ENCODE measurements at places on chromosomes 1 and 21.

DNA sequence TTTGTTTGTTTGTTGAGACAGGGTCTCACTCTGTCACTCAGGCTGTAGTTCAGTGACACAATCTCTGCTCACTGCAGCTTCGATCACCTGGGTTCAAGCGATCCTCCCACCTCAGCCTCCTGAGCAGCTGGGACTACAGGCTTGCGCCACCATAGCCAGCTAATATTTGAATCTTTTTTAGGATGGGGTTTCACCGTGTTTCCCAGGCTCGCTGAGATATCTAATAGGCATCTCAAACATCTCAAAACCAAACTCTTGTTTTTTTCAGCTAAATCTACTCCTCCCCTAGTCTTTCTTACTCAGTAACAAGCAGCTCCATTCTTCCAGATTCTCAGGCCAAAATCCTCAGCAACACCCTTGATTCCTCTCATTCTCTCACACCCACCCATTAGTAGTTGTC lies 22.0 kb upstream of the SRRM1 start:
- DNase-seq = no peak

- DNase-seq = no peak
Measured at GRCh38 chr1:228740543-228741317, 5.5 kb downstream of the RHOU start.

DNA sequence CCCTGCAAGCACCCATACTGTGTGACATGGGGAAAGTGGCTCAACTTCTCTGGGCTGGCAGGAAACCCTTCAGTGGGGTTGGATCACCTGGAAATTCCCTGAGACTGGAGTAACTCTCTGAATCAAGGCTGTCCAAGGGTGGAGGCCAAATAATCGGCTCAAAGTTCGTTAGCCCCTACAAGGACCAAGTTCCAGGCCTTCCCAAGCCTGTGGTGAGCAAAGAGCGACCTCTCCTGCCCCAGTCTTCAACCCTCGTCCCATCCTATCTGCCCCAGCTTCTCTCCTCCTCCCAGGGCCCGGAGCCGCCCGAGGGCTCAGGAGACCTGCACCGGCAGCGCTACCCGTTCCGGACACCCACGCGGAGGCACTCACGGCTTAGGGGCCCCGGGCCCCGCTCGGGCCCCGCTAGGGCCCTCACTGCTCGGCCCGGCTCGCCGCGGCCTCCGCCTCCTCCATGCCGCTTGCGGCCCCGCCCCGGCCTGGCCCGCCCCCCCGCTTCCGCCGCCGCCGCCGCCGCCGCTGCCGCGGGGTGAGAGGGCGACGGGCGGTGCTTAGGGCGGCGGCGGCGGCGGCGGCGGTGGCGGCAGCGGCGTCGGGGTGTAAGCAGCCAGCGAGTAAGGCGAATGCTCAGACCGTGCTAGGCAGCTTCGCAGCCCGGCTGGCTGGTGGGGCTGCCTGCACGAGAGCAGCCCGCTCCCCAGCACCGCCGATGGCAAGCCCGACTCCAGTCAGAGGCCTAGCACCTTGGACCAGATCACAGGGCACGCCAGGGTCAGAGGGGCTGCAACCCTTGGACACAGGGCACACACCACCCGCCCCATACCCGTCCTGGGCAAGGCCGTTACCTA lies at the start of gene POMGNT1:
Gene POMGNT1 (minus strand): TSS at position 471 of the 848 bp plus-strand sequence. CDS start 613 bp downstream, outside the sequence.
- peak; percentile 64 for DNase-seq

GRCh38 chr1:115173151-115173550 lies 83.8 kb upstream of the TSPAN2 start:
- DNase-seq = no peak

DNA sequence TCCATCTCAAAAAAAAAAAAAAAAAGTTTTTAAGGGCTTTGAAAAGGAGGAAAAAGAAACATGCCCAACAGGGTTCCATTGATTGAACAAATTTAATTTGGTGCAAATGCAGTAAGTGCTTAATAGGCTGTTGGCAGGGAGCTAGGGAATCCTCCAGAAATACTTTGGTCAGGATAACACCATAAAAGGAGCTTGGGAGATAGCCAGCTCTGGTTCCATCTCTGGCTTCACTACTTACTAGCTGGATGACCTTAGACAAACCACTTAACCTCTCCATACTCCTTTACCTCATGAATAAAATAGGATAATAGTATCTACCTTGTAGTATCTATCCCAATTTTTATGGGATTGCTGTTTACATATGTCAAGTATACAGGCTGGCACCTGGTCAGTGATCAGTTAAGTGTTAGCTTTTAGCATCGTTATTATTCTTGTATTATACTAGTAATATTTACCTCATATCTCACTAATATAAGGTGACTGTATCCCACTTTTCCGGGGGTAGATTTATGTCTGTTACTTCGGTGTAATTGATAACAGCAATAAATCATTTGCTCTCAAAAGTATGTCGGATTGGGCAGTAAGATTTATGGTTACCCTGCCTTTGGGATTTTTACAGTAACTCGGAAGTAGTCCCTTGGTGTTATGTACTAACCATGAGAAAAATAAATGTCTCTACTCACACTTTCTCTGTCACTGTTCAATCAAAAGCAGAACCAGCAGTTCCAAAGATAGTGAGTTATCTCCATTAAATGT lies 36.4 kb downstream of the BTG3 start:
- no peak for DNase-seq

DNA sequence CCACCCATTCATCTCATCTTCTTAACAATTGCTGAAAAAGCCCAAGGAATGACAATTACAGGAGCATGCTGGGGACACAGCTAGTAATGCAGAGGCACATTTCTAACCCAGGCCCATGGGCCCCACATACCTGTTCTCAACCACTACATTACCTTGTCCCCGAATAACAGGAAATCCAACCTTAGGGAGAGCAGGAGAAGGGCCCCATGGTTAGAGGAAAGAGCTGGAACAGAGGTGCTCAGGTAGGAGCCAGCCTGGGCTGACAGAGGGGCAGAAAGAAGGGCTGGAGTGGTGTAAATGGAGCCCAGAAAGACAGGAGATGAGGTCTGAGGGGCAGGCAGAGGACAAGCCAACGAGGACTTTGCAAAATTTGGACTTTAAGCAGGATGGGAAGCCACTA lies 11.4 kb upstream of the S100A8 start:
- no peak for DNase-seq

GRCh38 chr1:18922848-18923755 lies 20.7 kb upstream of the ALDH4A1 start:
- no peak for DNase-seq

DNA sequence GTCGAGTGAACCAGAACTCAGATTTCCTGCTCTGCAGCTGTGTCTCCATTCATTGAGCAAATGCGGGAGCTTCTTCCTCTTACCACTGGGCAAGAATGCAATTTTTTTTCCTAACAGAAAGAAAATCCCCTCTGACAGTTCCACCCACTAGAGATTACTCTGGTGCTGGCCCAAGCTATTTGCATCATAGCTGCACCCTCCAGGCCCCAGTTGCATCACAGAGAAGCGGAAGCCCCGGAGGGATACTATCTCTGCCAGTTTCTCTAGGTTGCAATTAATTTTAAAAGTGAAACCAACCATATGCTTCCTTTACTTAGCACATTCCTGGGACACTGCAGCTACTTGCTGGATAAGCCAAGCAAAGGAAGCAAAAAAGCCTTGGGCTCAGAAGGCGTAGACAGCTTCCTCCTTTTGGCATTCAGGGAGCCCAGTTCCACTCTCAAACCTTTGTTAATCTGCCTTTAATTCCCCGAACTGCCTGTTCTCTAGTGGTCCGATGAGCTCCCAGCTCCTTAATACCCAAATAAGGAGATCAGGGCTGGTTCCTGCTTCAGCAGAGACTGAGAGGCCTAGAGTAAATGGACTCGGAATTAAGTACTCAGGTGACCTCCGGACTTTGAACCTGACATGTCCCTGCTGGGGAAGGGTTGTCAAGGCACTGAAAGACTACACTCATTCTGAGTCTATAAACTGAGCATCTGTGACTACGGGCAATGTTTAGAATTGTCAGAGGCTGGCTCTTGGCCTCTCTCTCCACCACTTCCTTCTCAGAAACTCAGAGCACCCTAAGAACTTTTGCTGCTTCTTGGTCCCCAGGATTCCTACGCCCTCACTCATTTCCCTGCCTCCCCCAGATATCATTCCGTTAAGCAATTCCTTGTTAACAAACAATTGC lies 72.5 kb upstream of the TNFSF18 start:
- DNase-seq = no peak

DNA sequence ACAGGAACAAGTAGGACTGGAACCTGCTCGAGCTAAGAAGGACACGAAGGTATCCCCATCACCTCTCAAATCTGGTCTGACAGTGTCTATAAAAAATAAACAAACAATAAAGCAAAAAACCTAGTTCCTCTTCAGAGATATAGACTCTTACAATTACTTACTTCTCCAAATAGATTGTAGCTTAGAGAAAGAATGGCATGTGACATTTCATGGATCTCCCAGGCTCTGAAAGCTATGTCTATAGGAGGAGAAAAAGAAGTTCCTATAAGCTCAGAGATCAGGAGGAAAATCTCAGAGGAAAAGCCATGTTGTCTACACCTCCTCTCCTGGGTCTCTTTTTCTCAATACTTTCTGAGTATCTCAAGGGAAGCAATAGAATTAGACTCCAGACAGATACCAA lies 12.3 kb upstream of the OR10J5 start:
- DNase-seq = no peak

DNA sequence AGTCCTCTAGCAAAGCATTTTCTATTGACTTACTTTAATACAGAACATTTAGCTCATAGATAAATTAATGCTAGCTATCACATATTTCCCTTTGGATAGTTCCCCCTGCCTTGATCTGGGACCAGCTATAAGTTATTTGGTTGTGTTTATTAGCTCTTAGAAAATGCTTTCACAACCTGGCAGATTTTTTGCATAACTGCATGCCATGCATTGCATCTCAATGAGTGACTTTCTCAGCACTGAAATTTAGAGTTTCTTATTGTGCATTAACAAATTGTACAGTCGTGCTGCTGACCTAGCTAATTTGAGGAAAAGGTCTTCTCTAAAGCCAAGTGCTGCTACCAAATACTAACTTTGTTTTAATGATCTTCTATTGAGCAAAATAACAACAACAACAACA lies 164.8 kb downstream of the PLPPR5 start:
- no peak for DNase-seq

DNA sequence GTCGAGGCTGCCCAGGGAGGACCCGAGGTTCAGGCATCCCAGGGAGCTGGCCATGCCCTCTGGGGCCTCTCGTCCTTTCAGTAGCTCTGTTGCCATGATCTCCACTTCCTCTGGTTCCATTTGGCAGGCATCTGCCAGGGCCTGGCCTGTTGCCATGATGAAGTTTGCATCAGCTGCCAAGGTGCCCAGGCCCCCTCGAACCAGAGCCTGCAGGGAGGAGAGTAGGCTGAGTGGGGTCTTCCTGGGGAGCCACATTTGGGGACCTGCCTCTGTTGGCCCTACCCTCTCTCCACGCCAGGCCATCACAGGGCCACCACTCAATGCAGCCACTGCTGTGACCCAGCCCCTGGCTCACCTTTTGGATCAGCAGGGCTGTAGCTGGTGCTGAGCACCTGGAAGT lies 16.4 kb upstream of the KIF21B start:
- DNase-seq = no peak

DNA sequence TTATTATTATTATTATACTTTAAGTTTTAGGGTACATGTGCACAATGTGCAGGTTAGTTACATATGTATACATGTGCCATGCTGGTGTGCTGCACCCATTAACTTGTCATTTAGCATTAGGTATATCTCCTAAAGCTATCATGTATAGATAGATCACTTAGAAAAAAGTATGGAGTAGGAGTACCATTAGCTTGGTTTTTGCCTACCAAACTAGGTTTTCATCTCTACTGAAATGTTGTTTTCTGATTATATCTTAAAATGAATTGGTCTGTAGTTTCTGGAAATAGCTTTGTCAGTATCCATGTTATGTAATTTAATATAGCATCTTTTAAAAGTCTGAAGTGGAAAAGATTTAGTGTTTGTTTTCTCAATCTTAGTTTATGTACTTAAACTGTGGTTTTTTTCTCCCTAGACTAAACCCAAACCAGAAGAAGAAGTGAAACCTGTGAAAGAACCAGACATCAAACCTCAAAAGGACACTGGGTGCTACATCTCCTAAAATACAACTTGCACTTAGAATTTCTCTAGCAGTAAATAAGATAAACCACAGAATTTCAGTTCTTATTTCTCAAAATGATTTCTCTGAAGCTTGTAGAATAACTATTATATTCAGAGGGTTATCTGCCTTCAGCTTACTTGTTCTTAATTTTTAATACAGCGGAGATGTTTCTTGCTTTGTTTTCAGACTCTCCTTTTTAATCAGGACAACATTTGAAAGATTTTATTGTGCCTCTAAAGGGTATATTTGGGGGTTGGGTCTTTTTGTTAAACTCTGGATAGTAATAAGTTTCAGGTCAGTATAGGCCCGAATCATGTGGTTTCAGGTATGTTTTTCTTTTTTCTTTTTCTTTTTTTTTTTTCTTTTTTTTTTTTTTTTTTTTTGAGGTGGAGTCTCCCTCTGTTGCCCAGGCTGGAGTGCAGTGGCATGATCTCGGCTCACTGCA lies 4.5 kb upstream of the FAM177B start:
- no peak for DNase-seq

- DNase-seq = no peak
Measured at GRCh38 chr1:154575951-154576566, 8.5 kb downstream of the CHRNB2 start.

DNA sequence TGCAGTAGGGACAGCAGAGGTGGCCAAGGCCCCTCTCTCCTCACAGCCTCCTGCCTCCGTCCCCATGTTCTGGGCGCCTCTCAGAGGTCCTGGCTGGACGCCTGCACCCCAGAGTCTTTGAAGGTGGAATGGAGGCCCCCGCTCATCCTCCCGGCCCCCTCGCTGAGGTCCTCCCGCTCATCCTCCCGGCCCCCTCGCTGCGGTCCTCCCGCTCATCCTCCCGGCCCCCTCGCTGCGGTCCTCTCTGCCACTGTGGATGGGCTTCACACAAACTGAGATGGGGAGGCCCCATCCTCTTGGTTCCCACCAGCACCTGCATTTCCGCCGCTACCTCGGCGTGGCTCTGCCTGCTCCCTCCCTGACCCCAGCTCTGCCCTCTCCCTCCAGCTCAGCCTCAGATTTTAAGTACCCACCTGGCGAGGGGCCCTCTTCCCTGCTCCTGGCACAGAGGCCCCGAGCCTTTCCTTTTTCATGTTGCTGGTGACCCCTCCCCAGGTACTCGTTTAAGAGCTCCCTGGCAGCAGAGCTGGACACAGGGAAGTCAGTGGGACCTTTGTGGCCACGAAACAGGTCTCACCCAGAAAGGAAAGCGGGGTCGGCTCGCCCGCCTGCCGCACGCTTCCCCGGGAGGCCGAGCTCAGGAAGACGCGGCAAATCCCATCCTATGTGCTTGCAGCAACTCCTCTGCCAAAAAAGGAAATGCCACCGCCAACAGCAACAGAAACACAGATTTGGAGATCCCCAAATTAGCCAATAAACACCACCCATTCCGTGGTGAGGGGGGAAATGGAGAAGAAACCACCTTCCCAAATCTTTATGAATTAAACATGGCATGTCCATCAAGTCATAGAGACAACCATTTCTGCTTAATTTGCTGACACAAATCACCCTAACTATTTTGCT lies 143.7 kb downstream of the PRDM16 start:
- DNase-seq = no peak

GRCh38 chr1:160186729-160187128 lies 3.6 kb upstream of the CASQ1 start:
- DNase-seq = no peak

- DNase-seq = no peak
Measured at GRCh38 chr1:45340816-45341466, 701 bp upstream of the MUTYH start.

GRCh38 chr1:8182034-8182761 lies 135.7 kb upstream of the SLC45A1 start:
- DNase-seq = no peak

Measured in activated CD8-positive, alpha-beta memory T cell treated with anti-CD3 and anti-CD28 coated beads for 1 hour (primary cell).